ENCODE measurements at places on chromosomes 12 and 14.

GRCh38 chr14:105536691-105537579 lies 10.6 kb downstream of the TMEM121 start:
- DNase-seq = no peak

- no peak for DNase-seq
Measured at GRCh38 chr12:115183752-115184151, 499.8 kb upstream of the TBX3 start.

DNA sequence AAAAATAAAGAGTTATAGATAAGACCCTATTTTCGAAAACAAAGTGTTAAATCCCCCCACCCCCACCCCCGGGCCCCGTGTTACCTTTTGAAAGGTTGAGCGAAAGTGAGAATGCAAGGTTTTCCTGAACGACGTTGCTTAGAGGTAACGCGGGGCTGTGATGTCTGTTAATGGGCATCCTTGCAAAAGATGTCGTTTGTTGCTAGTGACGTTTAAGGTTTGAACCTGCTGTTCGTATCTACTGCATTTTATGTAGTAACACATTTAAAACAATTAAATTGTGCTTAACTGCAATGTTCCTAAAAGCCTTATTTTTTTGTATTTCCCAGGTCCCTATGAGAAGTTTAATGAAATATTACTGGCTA lies 1.2 kb downstream of the CPSF6 start:
- DNase-seq = no peak

- no peak for DNase-seq
Measured at GRCh38 chr12:31298922-31299321, 27.0 kb downstream of the SINHCAF start.

DNA sequence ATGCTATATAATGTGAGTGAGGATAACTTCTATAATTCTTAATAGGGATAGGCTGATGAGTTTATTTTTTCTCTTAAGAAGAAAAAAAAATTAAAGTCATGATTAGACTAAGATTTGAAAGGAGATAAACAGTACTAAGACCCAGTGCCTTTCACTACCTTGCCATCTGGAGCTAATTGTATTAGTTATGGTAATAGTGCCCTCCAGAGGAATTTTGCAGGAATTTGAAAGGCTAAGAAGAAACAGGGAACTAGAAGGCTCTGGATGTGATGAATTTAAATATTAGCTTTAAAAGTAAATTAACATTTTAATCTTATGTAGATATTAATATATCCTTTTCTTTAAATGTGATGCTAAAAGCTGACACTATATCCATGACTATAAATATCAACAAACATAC lies 36.6 kb upstream of the PIK3C2G start:
- DNase-seq = no peak

- no peak for DNase-seq
Measured at GRCh38 chr12:113228394-113229028, 7.2 kb downstream of the TPCN1 start.

DNA sequence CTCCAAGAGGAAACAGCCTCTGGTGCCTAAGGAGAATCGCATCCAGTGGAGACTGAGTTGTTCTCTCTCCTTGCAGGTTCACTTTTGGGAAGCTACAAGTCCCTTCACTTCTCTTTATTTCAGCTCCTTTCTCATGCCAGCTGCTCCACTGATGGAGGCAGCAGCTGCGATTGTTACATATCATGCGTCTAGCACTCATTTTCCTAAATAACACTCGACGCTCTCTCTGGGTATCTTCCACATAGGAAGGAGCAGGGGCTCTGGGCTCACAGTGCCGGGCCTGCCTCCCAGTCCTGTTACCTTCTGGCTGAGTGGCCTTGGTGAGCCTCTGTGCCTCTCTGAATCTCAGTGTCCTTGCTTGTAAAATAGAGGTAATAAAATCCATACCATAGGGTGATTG lies 162.6 kb upstream of the HIF1A start:
- no peak for DNase-seq

DNA sequence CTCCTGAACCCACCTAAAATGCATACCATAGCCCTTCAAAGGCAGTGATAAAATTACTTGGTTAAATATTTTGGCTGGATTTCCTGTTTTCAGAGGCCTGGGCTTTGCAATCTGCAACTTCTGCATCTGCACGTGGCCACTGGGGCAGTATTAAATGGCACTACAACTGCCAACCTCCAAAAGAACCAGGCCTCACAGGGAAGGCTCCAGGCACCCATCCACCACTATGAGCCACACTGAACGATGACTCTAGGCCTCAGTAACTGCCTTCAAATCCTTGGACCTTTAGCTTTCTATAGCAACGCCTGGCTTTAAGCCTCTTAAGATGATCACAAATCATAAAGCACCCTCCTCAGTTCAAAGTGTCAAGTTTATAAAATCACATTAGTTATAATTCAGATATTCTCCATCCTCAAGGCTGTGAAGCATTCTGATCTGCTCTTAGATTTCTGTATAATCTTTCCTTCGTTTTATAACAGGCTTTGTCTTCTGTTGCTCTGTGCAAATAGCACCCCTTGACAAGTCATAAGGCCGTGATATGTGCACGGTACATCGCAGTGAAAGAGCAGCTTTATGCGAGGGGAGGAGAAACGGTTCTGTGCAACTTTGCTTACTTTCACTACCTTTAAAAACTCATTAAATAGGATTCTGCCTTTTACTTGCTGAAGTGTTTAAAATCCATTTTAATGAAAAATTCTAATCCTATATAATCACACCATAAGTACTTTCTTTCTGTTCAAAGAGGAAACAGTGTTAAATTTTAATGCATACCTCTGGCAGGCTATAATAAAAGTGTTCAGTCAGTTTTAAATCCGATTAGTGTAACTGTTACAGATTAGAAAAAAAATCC lies 196.4 kb upstream of the G2E3 start:
- DNase-seq = no peak

DNA sequence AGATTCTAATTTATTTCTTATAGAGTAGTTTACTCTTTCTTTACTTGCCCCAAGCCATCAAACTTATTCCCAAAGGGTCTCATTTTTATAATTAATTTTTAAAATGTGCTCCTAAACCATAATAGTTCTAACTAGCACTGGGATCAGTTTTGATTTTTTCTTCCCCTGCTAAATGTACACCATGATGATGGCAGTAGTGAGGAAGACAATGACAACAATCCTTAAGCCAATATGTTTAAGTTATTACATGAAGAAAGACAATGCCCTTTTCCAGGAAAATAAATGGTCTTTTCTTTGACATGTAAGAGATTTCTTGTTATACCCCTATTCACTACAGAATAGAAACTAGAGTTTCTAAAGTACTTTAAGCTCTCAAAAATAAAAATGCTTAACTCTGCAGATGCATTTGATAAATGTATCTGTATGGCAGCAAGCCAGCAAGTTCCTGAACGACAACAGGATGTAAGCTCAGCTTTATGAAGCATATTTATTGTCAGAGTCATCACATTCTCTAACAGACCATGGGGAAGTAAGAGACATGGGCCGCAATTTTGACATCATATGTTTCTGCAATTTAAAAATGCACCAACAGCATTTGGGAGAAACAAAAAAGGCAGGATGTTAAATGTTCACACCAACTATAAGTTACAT lies 36.0 kb upstream of the SNX6 start:
- no peak for DNase-seq

DNA sequence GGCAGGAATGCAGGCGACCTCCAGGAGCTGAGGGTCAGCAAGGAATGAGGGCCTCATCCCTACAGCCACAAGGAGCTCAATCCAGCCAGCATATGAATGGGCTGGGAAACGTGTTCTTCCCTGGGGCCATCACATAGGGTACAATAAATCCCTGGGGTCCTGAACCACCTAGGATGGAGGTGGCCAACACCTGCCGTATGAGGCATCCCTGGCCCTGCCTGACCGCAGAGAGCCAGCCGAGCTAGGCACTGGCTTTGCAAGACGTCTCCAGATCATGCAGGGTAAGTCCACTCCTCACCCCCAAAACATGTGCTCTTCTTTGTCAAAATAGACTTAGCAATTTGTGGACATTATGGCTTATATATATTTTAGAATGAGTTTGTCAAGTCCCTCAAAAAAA lies 303.7 kb upstream of the DIO3 start:
- DNase-seq = no peak

- no peak for DNase-seq
Measured at GRCh38 chr12:97305651-97306050, 157.0 kb upstream of the RMST start.

DNA sequence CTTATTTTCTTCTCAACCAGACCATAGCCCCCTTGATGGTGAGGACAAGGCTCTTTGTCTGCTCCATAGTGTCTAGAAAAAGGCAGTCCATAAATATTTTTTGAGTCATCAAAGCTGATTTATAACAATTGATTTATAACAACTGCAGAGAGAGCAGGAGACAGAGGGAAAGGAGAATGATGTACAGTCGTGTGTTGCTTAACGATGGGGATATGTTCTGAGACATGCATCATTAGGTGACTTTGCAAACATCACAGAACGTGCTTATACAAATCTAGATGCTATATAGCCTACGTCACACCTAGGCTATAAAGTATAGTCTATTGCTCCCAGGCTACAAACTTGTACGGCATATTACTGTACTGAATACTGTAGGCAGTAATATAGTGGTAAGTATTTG lies 143.3 kb downstream of the NTF3 start:
- no peak for DNase-seq

DNA sequence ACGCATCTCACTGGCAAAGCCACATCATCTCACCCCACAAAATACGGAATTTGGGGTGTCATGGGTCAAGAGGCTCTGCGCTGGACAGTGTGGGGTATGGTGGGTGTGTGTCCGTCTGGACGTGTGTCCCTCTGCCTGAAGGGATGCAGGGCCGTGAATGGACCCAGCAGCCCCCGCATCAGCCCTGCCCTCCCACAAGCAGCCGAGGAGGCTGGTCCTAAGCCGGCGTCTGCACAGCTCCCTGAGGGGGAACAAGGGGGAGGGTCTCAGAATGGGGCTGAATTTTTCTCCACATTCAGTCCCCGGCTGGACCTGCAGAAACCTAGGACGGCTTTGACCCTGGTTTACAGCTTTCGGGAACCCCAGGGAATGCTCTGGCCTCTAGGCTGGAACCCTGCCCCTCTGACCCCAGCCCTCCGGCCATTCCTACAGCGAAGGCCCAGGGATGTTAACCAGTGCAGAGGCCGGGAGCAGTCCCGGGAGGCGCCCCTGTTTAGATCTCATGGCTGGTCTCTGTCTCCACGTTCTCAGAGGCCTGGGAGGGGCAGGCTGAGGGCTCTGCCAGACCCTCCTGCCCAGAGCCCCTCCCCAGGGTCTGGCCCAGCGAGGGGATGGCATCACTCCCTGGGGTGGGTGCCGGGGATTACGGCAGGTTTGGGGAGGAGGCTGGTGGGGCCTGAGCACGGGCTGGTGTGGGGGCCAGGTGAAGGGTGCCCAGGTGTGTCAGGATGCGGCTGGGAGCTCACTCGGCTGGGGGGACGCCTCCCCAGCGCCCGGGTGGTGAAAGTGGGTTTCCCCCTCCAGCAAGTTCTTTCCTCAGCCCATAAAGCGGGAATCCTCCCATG lies 156.5 kb upstream of the C14orf180 start:
- DNase-seq = no peak

DNA sequence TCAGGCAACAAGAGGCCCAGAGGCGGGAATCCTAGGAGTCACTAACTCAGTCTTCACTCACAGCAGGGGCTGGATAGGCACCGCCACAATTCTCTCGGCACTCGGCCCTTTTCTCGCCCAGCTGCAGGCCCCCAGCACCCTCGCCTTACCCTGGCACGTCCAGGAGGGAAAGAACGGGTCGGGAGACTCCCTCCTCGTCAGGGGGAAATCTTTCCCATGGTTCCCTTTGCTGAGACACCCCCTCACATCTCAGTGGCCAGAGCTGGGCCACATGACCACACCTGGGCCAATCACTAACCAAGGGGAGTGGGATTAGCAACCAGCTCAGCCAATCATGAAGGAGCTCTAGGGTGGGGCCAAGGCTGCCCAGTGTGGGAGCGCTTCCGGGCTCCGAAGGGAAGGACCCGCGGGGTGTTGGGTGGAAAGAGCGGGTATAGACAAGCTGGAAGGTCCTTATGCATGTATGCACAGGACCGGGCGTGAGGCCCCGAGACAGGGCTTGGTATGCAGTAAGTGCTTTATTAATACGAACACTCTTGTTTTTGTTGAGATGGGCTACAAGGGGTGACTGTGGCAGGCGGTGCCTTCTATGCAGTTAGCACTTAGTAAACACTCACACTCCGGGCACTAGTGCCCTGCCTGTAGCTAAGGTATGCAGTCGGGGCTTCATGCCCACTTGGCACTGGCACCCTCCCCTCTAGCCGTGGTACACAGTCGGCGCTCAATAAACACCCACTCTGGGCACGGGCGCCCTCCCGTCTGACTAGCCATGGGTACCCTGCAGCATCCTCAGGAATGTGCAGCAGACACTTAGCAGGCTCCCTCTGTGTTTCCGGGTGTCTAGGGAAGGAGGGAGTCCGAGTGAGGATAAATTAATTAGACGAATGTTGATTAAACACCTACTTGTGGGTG lies 40.3 kb downstream of the ADGRD1 start:
- no peak for DNase-seq

GRCh38 chr12:122646517-122647217 lies 56.5 kb downstream of the HCAR2 start:
- no peak for DNase-seq

- DNase-seq = no peak
Measured at GRCh38 chr14:92456215-92457015, 57.2 kb upstream of the RIN3 start.

DNA sequence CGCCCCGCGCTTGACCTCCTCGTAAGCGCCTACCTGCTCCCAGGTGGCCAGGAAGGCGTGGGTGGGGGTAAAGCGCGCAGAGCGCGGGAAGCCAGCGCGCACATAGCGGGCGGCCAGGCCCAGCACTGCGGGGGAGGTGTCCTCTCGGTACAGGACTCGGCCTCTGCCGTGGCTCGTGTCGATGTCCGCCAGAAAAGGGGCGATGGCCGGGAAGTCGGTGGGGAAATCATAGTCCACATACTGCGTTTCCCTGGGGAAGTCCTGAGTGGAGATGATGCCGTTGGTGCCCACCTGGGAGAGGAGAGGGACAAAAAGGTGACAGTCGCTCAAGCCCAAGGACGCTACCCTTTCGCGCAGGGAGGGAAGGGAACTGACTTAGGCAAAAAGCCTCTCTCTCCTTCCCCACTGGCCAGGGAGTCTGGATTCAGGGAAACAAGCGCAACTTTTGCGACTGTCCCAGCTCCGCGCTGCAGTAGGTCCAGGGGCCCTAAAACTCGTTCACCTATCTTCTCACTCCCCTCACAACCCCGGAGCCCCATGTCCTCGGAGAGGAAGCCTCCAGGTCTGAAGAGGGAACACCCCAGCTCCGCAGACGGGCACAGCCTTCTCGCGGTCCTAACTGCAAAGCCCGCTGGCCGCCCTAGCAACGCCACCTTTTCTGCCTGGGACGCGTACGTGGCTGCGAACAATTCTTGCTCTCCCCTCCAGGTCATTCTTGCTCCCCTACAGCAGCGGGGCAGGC lies 815 bp downstream of the NID2 start:
- no peak for DNase-seq

All from stimulated activated CD8-positive, alpha-beta memory T cell treated with anti-CD3 and anti-CD28 coated beads, Interleukin-15, amount 100 ng/mL, for 1 hour (primary cell).